HCT116 (cell line): ENCODE measurements at places on chromosomes 3 and 15. TPM values are rescaled to one million over a fixed set of nuclear protein-coding genes. Genes with fewer than 3 reads are reported as not detected.

- DNase-seq = no peak
These were observed 1271.3 kb downstream of the ROBO1 start for GRCh38 chr3:78496501-78496900.

DNA sequence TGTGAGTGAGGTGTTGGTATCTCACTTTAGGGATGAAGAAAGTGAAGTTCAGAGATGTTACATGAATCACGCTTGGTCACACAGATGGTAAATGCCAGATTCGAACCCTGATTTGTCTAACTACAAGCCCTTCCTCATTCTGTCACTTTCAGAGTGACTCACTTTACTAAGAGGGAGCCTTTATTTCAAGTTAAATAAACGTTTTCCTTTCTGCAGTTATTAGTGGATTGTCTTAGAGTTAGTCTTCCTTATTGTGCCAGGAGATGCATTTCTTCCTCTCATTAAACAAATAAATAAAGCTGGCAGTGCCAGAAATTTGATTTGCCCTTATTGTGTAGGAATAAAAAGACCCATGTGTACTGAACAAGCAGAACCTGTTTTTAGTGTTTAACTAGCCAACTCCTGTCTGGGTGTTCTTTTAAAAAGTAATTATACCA, 162.5 kb downstream of the AKAP13 start:
- no peak for DNase-seq

- no peak for DNase-seq
These were observed 114.3 kb downstream of the EDEM1 start for GRCh38 chr3:5301651-5302297.

DNAH12 gene
- total RNA-seq = not detected

BTLA gene
- total RNA-seq = 0.17 TPM

GRCh38 chr15:59304034-59304795, 68.5 kb downstream of the MYO1E start:
- DNase-seq = no peak

CISH gene
- total RNA-seq = 4.5 TPM

- no peak for DNase-seq
These were observed 10.0 kb downstream of the LSG1 start for GRCh38 chr3:194661946-194662345.

DNA sequence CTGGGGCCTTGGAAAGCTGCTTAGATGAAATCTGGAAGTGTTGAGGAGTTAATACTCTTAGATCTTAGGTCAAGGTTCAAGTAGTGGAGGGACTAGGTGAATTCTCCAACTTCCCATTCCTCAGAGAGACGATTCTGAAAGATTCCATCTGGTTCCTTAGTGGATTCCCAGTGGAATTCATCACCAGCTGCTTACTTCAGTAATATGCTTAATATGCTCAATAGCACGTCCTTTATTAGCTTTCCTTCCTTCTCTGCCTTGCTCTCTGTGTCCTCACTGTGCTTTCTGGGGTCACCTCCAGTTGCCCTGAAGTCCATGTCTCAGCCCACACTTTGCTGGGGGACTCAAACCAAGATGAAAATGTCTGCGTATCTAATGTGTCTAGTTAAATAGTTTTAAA, 31.0 kb downstream of the CEP63 start:
- no peak for DNase-seq

DNA sequence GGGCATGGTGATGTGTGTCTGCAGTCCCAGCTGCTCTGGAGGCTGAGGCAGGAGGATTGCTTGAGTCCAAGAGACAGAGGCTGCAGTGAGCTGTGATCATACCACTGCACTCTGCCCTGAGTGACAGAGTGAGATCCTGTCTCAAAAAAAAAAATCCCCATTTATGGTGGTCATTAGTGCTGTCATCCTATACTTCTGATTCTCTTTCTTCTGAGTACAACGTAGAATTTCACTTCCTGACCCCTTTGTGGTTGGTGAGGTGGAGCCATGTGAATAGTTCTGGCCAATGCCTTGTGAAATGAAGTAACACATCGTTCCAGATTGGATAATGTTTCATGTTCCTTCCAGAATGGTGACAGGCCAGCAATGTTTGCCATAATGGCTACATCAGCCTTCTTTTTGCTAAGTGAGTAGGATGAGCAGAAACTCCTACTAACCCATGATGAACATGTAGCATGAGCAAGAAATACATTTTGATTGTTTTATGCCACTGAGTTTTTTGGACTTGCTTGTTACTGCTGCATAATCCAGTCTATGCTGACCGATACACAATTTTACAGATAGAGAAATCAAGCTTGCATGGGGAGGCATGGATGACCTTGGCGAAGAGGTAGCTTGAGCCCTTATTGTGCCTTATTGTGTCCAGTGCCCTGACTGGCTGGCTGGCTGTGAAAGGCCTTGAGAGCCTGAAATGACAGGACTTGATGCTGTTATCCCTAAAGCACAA, 30.9 kb upstream of the TLE3 start:
- DNase-seq = no peak

GUCA1C gene
- total RNA-seq = not detected

DNA sequence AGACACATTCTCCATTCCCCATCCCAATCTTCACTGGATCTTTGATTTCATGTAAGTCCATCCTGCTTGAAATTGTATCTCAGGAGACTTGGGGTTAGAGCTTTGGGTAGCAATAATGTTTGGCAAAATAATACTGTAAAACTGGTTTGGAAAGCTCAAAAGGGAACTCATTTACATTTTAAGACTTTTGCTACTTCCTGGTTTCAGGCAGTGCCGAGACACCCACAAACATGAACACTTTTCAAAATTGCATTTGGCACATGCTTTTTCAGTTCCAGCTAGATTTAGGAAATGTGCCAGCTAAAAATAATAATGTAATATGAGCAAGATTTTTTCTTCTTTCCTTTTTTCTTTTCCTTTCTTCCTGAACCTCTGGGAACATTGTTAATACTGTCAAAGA, 145.7 kb upstream of the CBLB start:
- no peak for DNase-seq

- DNase-seq = no peak
These were observed 7.5 kb upstream of the TMEM40 start for GRCh38 chr3:12766541-12766940.

DNA sequence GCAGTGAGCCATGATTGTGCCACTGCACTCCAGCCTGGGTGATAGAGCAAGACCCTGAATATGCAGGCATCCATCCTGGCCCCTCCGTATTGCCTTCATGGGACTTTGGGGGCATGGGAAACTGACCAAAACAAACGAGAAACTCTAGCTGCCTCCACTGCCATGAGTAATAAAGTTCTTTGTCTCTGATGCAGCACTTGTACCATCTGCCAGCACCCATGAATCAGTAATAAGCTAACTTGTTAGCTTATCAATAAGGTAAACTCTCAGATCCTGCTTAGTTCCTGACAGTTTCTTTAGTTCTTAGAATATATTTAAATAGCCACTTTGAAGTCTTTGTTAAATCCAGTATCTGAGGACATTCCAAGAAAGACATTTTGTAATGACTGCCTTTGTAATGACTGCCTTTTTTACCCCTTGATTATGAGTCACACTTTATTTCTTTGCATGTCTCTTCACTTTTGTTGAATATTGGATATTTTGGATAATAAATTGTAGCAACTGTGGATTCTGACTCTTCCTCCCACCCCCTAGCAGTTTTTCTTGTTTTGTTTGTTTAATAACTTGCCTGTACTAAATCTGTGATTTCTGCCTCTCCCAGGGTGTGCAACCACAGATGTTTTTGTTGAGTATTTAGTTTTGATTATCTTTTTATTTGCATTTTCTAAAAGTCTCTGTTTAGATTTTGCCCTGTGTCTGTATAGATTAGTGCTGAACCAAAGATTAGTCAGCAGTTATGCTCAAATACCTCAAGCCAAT, 136.9 kb downstream of the HCN4 start:
- no peak for DNase-seq

DNA sequence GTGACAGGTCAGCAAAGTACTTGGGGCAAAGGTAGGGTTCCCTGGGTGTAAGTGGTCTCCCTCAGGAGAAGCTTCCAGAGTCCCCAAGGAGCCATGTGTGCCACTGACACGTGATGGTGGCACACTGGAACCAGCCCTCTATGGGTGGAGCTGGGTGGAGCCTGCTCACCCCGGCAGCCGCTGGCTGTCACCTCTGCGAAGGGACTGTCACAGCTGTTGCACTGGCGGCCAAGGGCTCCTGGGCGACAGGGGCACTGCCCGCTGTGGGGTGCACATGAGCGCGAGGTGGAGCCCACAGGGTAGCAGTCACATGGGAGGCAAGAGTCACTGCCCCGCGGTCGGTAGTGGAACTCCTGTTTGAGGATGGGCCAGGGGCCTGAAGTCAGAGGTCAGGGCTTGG, 12.0 kb downstream of the CELSR3 start:
- DNase-seq = no peak

DNA sequence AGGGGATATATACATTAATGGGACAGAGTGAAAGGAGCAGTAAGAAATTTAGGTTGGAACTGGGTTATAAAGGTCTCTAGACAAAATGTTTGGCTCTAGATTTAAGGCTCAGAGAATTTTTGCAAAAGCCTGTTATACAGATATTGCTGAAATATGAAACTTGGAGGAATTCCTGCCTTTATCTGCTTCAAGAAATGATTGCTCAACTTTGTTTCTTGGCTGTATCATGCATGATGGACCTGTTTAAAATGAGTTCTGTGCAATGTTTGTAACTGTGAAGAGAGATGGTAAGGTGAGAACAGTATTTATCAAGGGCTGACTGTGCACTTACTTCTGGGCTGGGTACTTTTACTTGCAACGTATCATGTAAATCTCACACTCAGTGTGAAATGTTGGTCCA, 3.3 kb downstream of the CRYBG3 start:
- DNase-seq = no peak

GRCh38 chr15:61841466-61841865, 218.8 kb downstream of the VPS13C start:
- no peak for DNase-seq

DNA sequence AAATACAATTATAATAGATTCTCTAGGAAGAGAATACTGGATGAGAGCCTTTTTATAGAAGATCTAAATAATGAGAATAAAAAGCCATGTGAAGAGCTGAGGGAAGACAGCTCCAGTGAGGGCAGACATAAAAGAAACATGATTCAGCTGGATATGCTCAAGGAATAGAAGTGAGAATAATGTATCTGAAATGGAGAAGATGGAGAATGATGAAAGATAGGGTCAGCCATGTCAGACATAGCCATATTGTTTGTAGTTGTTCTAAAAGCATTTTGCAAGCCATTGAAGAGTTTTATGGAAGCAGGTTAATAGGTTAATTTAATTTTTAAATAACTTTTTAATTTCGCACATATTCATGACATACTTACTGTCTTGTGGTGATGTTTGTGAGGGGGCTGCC, 713.5 kb upstream of the ARPP21 start:
- no peak for DNase-seq

GRCh38 chr15:89419370-89419984, 76.9 kb downstream of the RHCG start:
- DNase-seq = no peak
